ENCODE measurements at places on chromosomes 4 and X.

GRCh38 chr4:33649471-33649870 is 2594.8 kb downstream of the ARAP2 start:
- DNase-seq, result no peak

GRCh38 chrX:136794080-136794479 is 13.3 kb upstream of the ARHGEF6 start:
- no peak for DNase-seq

GRCh38 chrX:24732766-24733500 is 39.2 kb downstream of the POLA1 start:
- no peak for DNase-seq

DNA sequence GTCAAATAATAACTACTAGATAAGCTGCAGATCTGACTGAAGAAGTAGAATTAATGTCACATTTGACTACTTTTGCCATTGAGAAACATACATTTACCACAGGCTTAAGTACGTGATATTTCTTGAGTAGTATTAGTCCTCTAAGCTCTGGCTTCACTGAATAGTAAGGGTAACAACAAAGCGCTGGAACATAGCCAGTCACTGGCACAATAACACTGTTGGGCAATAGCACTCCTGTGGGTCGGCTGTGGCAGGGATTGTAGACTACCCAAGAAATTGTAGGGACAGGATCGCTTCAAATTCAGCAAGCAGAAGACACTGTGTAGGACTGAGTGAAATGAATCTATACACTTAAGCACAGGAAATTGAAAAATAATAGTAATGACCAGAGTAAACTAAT is 27.1 kb upstream of the IL15 start:
- DNase-seq, result no peak

DNA sequence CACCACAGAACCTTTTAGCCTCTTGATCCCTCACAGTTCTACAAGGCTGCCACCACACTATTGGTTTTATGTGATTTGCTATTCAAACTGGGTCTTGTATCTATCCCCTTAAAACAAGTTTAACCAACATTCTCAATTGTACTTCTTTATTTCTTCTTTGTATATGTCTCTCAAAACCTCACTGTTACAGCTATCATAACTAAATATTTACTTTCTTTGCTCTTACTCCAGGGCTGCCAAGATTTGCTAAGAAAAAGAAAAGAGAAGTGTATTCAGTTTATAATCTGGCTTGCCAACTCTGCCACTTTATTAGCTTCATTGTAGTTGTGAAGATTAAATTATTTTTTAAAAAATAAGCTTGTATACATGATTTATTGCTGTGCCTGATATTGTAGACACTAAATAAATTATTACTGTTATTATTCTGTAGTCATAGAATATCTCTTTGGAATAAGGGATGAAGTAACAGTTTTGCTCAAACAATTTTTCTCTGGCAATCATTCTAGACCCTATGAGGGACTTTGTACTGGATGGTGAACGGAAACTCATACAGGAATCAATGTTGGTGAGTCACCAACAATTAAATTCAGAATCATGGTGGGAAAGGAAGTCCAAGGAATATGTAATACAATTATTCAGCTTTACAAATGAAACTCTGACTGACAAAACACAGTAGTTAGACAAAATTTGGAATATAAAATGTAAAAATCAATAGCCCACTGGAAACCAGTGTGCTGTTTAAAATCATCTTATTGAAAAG is 127.1 kb upstream of the DCAF8L1 start:
- DNase-seq, result no peak

DNA sequence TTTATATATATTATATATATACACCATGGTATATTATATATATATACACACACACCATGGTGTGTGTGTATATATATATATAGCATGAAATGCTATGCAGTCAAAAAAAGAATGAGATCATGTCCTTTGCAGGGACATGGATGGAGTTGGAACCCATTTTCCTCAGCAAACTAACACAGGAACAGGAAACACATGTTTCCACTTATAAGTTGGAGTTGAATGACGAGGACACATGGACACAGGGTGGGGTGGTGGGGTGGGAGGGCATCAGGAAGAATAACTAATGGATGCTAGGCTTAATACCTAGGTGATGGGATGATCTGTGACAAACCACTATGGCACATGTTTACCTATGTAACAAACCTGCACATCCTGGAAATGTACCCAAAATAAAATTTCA is 293.6 kb upstream of the NDST3 start:
- DNase-seq, result no peak

GRCh38 chrX:112424166-112424565 is 255.6 kb downstream of the LHFPL1 start:
- DNase-seq, result no peak

DNA sequence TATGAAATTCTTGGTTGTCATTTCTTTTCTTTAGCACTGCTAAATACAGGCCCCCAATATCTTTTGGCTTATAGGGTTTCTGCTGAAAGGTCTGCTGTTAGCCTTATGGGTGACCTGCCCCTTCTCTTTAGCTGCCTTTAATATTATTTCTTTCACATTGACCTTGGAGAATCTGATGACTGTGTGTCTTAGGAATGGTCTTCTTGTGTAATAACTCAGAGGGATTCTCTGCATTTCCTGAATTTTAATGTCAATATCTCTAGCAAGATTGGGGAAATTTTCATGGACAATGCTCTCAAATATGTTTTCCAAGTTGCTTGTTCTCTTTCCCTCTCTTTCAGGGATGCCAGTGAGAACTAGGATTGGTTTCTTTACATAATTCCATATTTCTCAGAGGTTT is 292.4 kb downstream of the SLC7A11 start:
- DNase-seq, result no peak

DNA sequence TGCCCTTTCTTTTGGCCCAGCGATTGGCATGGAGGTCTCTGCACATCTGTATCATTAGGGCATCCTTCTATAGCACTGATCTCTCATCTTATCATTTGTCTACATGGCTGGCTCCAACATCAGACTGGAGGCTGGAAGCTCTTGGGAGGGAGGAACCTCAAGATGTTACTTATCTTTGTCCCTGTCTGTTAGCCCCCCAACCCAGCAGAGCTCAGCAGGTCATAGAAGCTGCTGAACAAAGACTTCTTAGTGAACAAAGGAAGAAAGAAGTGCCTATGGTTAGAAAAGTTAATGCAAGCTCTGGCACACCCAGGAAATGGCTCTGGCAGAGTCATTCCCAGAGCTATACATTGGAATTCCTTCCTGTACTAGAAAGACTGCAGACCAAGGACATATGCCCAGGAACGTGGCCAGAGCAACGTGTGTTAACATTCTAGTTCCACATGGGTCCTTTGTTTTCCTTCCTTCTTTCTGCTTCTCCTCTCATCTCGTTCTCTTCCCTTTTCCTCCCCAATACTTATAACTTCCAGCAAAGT is 74.0 kb downstream of the SEL1L3 start:
- DNase-seq, result no peak

DNA sequence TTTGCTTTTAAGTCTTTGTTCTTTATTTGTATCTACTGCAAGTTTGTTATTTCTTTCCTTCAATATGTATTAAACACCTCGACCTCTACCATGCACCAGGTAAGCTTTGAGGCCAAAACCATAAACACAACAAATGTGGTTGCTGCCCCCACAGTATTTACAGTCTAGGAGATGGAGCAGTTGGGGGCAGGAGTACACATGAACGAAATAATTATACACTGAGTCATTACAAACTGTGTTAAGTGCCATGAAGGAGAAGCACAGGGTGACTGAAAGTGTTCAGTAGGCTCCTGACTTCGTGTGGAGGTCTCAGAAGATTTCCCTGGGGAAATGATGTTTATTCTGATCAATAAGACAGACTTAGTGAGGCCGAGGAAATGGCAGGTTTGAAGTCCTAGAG is 30.3 kb downstream of the SLC25A43 start:
- no peak for DNase-seq

DNA sequence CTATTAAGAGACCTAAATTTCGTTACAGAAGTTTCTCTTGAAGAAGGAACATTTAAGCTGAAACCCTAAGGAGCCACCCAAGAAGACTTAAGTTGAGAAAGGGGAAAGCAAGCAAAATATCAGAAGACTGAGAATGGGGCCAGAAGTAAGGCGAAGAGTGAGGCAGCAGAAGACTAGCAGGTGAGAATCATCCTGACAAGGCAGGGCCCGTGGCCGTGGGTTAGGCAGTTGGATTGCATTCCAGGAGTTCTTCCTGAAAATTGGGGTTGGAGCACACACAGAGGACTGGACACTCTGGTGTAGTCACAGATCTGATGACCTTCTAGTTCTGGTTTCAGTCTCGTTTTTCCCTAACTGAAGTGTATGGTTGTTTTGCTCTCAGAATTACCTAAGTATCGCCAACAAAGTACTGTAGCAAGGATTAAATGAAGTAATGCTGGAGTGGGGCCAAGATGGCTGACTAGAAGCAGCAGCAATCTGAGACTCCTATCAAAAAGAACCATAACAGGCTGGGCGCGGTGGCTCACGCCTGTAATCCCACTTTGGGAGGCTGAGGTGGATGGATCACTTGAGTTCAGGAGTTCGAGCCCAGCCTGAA is 94.4 kb upstream of the GUCY1A1 start:
- no peak for DNase-seq

DNA sequence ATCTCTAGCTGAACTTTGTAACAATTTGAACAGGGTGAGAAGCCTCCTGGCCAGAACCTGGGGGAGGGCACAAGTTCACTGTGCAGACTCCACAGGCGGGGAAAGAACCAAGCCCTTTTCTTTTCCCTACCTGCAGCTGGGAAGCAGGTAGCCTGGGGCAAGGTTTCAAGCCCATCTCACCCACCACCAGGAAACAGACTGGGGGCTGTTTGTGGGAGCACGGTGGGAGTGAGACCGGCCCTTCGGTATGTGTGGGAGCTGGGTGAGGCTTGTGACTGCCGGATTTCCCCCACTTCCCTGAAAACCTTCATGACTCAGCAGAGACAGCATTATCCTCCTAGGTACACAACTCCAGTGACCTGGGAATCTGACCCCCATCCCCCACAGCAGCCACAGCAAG is 211.7 kb downstream of the ZNF674 start:
- no peak for DNase-seq

- no peak for DNase-seq
Measured at GRCh38 chr4:1873291-1873690, 2.1 kb downstream of the NSD2 start.

DNA sequence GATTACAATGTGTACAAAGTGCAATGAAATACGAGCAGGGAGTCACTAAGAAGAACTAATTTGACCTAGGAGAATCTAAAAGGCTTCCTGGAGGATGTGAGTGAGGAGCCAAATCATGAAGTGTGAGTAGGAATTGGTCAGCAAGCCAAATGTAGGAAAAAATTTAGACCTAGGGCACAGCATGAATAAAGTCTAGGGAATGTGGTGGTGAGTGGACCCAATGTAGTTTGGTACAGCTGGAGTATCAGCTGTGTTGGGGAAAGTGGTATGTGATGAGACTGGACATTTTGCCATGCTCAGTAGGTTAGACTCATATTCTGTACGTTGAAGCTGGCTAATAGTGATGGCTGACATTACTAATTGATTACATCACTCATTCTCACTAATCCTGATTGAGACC is 191.0 kb downstream of the AFF2 start:
- no peak for DNase-seq

- no peak for DNase-seq
Measured at GRCh38 chrX:63744850-63745394, 40.1 kb downstream of the ARHGEF9 start.

DNA sequence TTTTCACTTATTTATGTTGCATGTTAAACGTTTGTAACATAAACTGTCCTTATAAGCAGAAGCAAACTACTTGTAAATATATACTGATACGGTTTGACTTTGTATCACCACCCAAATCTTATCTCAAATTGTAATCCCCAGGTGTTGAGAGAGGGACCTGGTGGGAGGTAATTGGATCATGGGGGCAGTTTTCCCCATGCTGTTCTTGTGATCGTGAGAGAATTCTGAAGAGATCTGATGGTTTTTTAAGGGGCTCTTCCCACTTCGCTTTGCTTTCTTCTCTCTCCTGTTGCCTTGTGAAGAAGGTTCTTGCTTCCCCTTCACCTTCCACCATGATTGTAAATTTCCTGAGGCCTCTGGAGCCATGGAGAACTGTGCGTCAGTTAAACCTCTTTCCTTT is 87.1 kb upstream of the MAPK10 start:
- no peak for DNase-seq

GRCh38 chrX:29992083-29992482 is 223.3 kb upstream of the MAGEB2 start:
- DNase-seq, result no peak

- DNase-seq, result peak; percentile 55
Measured at GRCh38 chr4:37762294-37762990, 64.0 kb upstream of the PGM2 start.

GRCh38 chr4:103721251-103721650 is 1.5 kb upstream of the TACR3 start:
- DNase-seq, result no peak

DNA sequence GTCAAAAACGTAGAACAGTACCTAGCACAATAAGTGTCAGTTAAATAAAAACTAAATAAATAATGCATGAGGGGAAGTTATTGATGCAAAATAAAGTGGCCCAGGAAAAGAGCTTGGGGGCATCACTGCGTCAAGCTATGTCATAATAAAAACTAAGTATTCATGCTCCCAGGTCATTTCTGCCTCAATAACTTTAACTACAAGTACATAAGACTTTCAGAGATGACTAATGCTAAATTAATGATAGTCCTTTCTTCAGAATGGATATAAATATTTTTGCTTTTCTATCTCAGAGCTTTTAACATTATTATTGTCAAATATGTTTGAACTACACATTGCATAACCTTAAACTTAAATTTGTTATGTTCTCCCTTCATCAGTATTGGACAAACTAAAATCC is 92.2 kb upstream of the MAGEB10 start:
- no peak for DNase-seq

DNA sequence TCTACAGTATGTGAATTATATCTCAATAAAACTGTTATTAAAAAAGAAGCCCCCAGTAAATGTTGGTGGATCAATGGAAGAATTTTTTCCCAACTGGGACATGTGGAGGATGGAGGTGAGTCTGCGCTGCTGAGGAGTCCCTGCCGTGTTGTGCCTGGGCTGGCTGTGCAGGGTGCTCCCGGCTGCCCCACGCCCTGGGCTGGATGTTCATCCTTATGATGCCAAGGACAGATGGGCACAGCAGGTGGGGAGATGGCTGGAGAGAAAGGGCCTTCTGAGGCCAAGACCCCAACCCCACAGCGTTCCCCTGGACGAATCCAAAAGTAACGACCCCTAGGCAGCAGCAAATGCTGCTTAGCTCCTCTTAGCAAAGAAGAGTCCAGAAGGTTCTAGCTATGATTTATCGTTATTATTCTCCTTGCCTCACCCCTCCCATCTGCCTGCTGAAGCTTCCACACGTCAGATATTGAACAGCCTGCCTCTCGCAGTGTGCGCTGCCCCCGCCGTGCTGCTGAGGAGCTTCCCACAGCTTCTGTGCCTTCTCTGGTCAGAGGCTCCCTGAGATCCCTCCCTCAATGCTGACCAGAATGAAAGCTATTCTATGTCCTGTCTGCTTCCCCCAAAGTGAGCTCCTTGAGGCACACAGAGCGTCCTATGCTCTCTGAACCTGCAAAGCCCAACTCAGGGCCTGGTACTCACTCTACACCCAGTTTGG is 26.5 kb downstream of the HMX1 start:
- DNase-seq, result no peak

- no peak for DNase-seq
Measured at GRCh38 chr4:14752341-14753046, 249.8 kb upstream of the CPEB2 start.
